Heart right ventricle (tissue), 16 donors: ENCODE measurements at places on chromosomes 2 and 18. TPM values are rescaled to one million over a fixed set of nuclear protein-coding genes. Genes with fewer than 3 reads are reported as not detected.

- no peaks in the 10 kb centered on the region for H3K36me3 ChIP-seq
- H3K27me3 ChIP-seq: no peaks in the 10 kb centered on the region
- no peak for DNase-seq
- H3K27ac ChIP-seq: no peak overlapping the region
- H3K4me1 ChIP-seq: peaks cover 3% of the 10 kb centered on the region
Observed at GRCh38 chr18:32443033-32443705, 27.5 kb downstream of the GAREM1 start.

The PLCD4 gene
- total RNA-seq: 0.68 TPM

DNA sequence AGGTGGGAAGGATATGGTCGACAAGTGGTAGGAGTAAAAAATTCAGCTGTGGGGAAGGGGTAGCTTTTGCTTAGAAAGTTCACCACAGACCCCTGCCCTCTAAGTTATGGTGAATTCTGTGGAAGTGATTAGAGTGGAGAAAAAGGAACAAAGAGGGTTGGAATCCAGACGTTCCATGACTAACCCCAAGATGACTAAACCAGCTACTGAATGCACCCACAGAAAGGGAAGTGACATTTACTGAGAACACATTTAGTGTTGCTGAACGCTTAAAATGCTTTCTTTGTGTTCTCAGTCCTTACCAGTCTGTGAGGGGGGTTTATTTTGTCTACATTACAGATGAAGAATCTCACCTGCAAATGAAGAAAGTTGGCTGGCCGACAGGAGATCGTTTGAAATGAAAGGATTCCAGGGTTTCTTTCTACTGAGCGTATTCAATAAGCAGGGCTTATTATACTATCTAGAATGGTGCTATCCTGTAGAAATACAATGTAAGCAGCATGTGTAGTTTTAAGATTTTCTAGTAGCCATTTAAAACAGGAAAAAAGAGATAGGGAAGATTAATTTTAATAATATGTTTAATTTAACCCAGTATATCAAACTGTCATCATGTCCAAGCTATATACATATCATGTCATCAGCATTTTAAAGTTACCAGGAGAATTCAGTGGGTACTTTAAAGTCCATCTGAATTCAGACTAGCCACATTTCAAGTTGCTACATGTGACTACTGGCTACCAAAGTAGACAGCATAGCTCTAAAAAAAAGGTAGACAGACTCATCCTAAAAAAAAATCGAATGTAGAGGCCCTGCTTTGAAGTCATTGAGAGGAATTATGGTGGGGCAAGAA lies 60.1 kb downstream of the LIMS1 start:
- H3K36me3 ChIP-seq: no peaks in the 10 kb centered on the region
- H3K27me3 ChIP-seq: no peaks in the 10 kb centered on the region
- peaks cover 36% of the 10 kb centered on the region for H3K4me1 ChIP-seq

DNA sequence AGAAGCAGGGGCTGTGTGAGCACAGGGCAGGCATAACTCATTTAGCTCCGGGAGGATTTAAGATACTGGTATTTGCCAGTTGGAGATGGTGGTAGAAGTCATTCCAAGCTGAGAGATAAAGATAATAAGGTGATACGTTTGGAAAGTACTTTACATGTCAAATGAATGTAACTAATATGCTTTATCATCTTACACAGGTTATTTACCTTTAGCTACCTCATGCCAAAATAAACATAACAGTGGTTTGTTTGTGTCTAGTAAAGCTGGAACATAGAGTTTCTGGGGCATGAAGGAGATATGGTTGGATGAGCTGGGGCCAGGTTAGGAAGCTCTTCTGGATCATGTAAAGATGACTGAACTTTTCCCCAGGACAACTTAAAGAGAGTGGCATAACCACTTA lies 126.9 kb upstream of the PIK3C3 start:
- H3K27ac ChIP-seq: no peak overlapping the region
- H3K36me3 ChIP-seq: no peaks in the 10 kb centered on the region
- H3K27me3 ChIP-seq: no peaks in the 10 kb centered on the region

GRCh38 chr2:239025096-239025801 lies 177.4 kb downstream of the TWIST2 start:
- DNase-seq: no peak
- no peaks in the 10 kb centered on the region for H3K36me3 ChIP-seq
- no peak overlapping the region for H3K27ac ChIP-seq
- H3K27me3 ChIP-seq: peaks cover 52% of the 10 kb centered on the region
- no peaks in the 10 kb centered on the region for H3K4me1 ChIP-seq

DNA sequence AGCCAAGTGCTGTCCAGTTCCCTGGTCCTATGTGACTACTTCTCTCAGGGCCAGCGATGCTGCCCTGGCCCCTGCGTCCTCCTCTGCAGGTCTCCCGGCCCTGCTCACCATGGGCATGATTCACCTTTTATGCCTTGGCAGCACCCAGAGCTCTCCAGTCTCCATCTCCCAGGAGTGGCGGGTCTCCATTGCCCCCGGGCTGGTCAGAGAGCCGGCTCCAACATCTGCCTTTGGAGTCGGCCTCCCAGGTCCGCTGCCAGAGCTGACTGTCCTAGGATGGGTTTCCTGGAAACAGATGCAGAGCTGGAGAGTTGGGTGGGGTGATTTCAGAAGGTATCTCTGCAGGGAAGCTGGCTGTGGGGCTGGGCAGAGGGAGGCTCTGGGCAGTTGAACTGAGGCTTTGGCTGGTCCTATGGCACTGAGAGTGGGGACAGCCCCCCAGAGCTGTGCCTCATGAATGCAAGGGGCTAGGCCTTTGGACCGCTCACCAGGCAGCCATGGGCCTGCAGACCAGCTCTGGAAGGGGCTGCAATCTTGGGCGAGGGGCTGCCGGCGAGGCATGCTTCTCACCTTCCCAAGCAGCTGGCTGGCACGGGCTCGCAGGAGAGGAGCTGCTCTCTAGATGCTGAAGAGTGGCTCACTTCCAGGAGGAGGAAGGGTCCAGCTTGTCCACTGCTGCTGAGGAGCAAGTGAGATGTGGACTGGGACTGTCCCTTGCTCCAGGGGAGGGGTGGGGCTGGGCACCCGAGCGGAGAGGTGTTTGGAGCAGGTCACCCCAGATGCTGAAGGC lies 59.8 kb upstream of the HS6ST1 start:
- no peaks in the 10 kb centered on the region for H3K27me3 ChIP-seq
- H3K36me3 ChIP-seq: no peaks in the 10 kb centered on the region
- DNase-seq: no peak
- H3K27ac ChIP-seq: no peak overlapping the region

DNA sequence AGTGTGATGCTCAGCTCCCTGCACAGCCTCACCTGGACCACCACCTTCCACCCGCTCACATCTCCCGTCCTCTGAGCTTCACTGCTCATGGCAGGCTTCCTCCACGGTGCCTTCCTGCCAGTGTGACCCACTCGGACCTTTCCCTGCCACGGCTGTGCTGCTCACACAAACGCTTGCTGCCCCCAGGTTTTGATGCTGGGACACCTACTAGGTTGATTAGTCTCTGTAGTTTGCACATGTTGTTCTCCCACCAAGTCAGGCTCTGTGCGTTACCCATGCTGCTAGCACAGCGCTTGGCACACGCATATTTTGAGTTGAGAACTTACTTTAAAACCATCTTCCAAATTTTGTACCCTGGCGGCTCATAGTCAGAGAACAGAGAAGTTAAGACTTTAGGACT lies 2.1 kb downstream of the MC2R start:
- peaks cover 7% of the 10 kb centered on the region for H3K4me1 ChIP-seq
- no peak overlapping the region for H3K4me3 ChIP-seq
- no peak for DNase-seq
- no peaks in the 10 kb centered on the region for H3K27me3 ChIP-seq
- H3K27ac ChIP-seq: no peak overlapping the region
- no peaks in the 10 kb centered on the region for H3K36me3 ChIP-seq

- H3K36me3 ChIP-seq: no peaks in the 10 kb centered on the region
- peaks cover 22% of the 10 kb centered on the region for H3K4me1 ChIP-seq
- H3K27me3 ChIP-seq: no peaks in the 10 kb centered on the region
- H3K4me3 ChIP-seq: no peak overlapping the region
- peak; percentile 22 for DNase-seq
- no peak overlapping the region for H3K27ac ChIP-seq
Observed at GRCh38 chr2:196413821-196414274, 225.7 kb upstream of the CCDC150 start.

GRCh38 chr2:101516823-101517690 lies 42.1 kb upstream of the RFX8 start:
- DNase-seq: no peak
- H3K4me1 ChIP-seq: peaks cover 44% of the 10 kb centered on the region
- no peaks in the 10 kb centered on the region for H3K36me3 ChIP-seq
- no peak overlapping the region for H3K27ac ChIP-seq
- no peak overlapping the region for H3K4me3 ChIP-seq

- H3K27ac ChIP-seq: no peak overlapping the region
- no peaks in the 10 kb centered on the region for H3K36me3 ChIP-seq
- no peaks in the 10 kb centered on the region for H3K4me1 ChIP-seq
- DNase-seq: no peak
- no peaks in the 10 kb centered on the region for H3K27me3 ChIP-seq
Observed at GRCh38 chr2:112161431-112162145, 23.4 kb downstream of the FBLN7 start.

GRCh38 chr2:178110681-178111080 lies 1.6 kb upstream of the RBM45 start:
- no peak overlapping the region for H3K27ac ChIP-seq
- DNase-seq: no peak
- no peaks in the 10 kb centered on the region for H3K36me3 ChIP-seq
- no peak overlapping the region for H3K4me3 ChIP-seq
- H3K4me1 ChIP-seq: peaks cover 12% of the 10 kb centered on the region

- peaks cover under 1% of the 10 kb centered on the region for H3K27me3 ChIP-seq
- no peaks in the 10 kb centered on the region for H3K4me1 ChIP-seq
- H3K4me3 ChIP-seq: no peak overlapping the region
- DNase-seq: no peak
- H3K36me3 ChIP-seq: no peaks in the 10 kb centered on the region
Observed at GRCh38 chr18:14945286-14945685, 197.3 kb downstream of the ANKRD30B start.

The NXPH2 gene
- not detected for total RNA-seq

The SGPP2 gene
- 0.54 TPM for total RNA-seq

GRCh38 chr2:236049981-236050380 lies 118.2 kb downstream of the GBX2 start:
- no peak overlapping the region for H3K4me3 ChIP-seq
- H3K36me3 ChIP-seq: peaks cover 31% of the 10 kb centered on the region
- H3K27me3 ChIP-seq: no peaks in the 10 kb centered on the region
- H3K4me1 ChIP-seq: no peaks in the 10 kb centered on the region
- H3K27ac ChIP-seq: no peak overlapping the region
- no peak for DNase-seq

- H3K27ac ChIP-seq: no peak overlapping the region
- no peak for DNase-seq
- no peak overlapping the region for H3K4me3 ChIP-seq
- H3K4me1 ChIP-seq: no peaks in the 10 kb centered on the region
- no peaks in the 10 kb centered on the region for H3K36me3 ChIP-seq
Observed at GRCh38 chr2:209451209-209451834, 27.5 kb downstream of the MAP2 start.

- H3K4me1 ChIP-seq: no peaks in the 10 kb centered on the region
- no peak overlapping the region for H3K27ac ChIP-seq
- H3K27me3 ChIP-seq: peaks cover 6% of the 10 kb centered on the region
- H3K36me3 ChIP-seq: no peaks in the 10 kb centered on the region
- H3K4me3 ChIP-seq: no peak overlapping the region
Observed at GRCh38 chr2:227388537-227389011, 825 bp upstream of the SCYGR1 start.

The GPR45 gene
- not detected for total RNA-seq

DNA sequence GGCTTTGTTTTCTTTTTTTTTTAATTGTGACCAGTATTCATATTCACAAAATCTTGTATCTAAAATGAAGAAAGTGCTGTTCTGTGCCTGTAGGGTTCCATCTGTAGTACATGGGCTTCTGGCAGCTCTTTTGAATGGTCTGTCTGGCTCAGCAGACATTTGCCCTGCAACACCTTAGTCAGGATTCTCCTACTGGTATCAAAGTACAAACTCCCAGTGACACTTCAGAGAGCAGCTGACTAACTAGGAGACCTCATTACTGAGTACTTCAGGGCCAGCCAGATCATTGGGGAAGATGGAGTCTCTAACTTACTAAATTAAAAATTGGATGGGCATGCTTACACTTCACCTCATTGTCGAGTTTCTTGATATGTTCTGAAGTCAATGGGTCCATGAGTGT lies 39.7 kb downstream of the GRHL1 start:
- H3K27me3 ChIP-seq: no peaks in the 10 kb centered on the region
- no peak for DNase-seq
- H3K36me3 ChIP-seq: no peaks in the 10 kb centered on the region
- H3K4me1 ChIP-seq: peaks cover 46% of the 10 kb centered on the region

The DSG4 gene
- total RNA-seq: not detected
